ENCODE measurements at places on chromosomes 1 and 21.

DNA sequence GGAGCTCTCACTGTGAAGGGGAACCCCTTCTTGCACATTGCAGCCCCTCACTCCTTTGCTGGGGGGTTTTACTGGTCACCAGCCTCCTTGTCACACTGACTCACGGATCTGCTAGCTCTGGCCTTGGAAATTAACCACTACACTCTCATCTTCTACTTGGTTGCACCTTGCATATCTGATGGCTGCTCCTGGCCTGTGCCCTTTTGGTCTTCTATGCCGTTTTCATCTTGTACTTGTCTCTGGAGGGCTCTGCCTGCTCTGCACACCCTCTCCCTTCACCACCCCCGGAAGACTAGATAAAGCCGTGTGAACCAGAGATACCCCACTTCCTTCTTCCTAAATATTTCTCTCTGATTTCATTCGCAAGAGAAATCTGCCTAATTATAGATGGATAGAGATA is 44.6 kb downstream of the CD247 start:
- no peak for DNase-seq

- no peak for DNase-seq
Observed at GRCh38 chr1:161733526-161733925, 12.2 kb downstream of the FCRLB start.

GRCh38 chr1:56505792-56506743 is 73.3 kb downstream of the PLPP3 start:
- DNase-seq: no peak

DNA sequence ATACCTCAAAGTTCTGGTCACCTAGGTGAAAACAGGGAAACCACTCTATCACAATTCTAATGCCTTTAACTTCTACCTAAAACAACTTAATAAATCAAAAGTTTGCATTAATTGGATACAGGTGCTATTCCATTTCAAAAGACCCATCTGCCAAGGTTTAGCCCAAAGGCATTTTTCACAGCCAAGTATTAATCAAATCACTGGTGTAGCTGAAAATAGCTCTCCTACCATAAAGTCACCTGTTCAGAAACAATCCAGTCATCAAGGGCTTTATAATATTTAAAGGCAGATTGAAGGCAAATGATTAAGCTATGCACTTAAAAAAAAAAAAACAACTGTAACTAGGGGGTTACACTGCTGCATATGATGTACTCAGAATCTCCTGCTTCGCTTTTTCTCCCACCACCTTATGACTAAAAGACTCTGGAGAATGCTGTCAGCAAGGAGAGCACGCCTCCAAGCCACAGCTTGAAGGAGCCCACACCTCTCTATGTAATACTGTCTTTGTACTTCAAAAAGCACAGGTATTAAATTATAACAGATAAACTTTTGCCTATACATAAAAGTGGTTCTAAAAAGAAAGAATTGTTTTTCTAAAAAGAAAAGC is 20.5 kb downstream of the KIAA0319L start:
- no peak for DNase-seq

- no peak for DNase-seq
Observed at GRCh38 chr21:25581582-25581981, 25.7 kb downstream of the MRPL39 start.

DNA sequence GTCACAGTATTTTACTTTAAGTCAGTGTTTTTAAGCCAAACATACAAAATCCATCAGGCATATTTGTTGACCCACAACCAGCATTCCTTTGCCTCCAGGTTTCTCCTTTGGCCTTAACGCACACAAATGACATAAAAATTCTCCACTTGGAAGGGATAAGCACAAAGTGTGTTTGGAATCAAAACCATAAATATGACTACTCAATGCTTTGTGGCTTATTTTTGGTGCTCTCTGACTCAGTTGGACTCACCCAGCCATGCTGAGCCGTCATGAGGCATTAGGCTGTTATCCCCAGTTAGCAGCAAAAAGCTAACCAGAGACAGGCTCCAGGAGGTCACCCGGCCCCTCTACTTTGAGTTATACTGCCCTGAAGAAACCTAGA is 948 bp downstream of the PRUNE1 start:
- DNase-seq: no peak

DNA sequence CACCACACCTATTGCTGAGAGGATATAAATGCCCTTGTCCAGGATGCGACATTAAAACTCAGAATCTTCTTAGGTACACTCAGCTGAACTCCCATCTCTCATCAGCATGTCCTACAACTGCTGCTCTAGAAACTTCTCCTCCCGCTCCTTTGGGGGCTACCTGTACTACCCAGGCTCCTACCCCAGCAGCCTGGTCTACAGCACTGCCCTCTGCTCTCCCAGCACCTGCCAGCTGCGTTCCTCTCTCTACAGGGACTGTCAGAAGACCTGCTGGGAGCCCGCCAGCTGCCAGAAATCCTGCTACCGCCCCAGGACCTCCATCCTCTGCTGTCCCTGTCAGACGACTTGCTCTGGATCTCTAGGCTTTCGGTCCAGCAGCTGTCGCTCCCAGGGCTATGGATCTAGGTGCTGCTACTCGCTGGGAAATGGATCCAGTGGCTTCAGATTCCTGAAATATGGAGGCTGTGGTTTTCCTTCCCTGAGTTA is at the start of gene KRTAP13-4:
Gene KRTAP13-4, plus strand, starts transcription at position 51 of the 486 bp plus-strand sequence. Its CDS starts 56 bp downstream, at position 107.
- no peak for DNase-seq

DNA sequence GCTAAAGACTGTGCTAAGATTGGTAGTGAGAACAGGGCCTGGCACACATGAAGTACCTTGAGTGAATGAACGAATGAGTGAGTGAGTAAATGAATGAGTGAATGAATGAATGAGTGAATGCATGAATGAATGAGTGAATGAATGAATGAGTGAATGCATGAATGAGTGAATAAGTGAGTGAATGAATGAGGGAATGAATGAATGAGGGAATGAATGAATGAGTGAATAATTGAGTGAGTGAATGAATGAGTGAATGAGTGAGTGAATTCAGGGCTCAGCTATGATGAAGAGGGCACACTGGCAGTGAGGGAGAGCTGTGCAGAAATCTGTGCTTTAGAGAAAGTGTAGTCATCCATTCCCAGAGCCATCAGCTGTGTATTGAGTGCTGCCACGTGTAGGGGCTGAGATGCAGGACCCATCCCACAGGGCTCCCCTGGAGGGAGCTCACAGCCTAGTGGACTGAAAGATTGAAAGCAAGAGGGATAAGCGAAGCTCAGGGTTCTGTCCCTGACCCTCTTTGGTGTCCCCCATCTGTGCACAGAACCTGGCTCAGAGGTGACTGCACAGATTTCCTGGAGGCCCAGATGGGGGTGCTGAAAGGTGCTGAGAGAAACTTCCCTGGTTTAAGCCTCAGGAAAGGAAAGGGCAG is 217.9 kb upstream of the VAMP3 start:
- no peak for DNase-seq

DNA sequence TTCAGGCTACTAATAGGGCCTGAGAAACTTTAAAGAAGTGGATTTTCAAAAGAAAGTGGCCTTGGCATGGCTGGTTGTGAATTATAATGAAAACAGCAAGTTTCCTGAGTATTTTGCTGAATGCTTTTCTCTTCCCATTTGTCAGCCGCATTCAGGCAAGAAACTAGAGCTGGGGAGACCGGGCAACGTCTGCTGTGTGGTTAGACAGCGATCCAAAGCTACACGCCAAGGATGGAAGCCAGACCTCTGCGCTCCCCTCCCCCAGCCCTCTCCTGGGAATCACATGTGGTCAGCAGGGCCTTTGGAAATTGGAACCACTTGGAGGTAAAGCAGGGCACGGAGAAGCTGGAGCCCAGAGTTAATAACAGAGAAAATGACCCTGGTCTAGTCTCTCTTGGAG is 114.1 kb upstream of the CD34 start:
- DNase-seq: no peak

DNA sequence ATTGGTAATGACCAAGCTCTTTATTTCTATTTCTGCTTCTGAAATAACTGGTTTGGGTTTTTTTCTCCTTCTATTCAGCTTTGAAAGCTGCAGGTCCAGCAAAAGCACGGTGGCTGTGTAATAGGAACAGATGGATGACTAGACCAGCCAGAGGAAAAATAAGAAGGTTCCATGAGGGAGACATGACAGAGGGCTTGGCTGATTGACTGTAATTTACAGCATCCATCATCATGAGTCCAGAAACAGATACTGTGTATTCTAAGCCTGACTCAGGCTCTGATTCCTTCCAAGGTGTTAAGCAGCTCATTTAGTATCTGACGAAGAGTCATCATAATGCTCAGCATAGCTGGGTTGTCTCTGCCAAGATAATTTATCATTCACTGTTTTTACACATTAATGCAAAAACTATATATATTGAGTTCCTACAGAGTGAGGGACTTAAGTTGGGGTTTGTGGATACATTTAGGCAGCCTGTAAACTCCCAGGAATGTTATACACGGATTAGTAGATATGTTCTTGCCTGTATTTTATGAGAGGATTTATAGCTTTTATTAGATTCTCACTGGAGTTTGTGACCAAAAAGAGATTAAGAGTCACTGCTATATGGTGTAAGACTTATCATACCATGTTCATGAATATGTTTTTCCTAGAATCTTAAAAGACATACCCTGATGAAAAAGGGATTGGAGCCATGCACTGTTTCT is 72.6 kb downstream of the SGIP1 start:
- no peak for DNase-seq

DNA sequence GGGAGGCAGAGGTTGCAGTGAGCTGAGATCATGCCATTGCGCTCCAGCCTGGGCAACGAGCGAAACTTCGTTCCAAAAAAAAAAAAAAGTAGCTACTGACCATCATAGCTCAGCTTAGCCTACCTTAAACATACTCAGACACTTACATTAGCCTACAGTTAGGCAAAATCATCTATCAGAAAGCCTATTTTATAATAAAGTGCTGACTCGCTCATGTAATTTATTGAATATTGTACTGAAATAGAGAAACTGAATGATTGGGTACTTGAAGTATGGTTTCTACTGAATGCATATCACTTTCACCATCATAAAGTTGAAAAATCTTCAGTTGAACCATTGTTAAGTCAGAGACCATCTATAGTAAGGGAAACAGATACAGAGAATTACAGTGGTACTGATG is 93.9 kb upstream of the BMP8A start:
- DNase-seq: no peak

DNA sequence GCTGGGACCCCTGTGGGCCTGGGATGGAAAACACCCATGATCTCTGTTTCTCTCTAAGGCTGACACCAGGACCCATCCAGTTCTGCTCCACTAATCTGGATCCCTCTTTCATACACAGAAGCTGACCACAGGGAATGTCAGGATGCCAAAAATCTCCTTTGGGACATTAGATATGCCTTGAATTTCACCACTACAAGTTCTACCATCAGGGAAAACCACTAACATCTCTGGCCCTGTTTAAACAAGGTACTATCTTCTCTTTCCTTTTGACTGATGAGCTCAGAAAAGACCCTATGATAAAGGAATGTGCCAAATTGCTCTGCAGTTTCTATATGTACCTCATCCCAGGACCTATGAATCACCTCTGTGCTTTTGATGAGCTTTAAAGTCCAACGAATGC is 10.2 kb upstream of the PLXNA2 start:
- DNase-seq: no peak

DNA sequence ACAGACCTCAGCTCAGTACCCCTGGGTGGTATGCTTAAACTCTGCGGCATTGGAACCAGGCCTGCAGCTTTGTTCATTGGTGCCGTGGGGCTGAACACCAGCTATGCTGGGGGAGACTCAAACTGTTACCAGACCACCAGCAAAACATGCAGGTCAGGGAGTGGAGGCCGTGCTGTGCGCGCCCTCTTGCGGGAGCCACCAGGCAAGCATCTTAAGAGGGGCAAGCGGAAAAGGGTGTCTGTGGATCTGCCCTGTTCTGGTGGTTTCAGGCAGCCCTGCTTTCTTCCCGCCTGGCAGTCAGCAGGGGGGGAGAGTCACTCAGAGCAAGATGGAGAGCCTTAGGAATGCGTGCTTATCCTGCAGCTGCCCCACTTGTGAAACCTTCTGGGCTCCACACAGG is 276.9 kb upstream of the ZRANB2 start:
- no peak for DNase-seq

DNA sequence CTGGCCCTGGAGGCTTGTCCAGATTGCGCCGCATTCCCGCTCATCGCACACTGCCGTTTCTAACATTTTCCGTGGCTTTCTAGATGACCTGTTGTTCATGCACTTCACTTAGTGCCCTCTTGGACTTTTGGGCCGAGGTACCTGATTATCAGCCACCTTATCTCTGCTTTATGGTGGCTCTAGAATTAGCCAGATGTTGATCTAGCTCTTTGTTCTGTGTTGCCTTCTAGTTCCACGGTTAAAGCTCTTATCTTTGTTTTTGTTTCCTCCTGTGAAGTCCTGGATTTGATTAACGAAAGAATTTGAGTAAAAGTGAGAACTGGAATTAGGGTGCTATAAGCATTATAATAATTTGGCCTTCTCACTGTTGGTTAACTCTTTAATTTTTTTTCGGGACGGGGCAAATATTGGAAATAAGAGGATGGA is 945 bp downstream of the RNPEP start:
- DNase-seq: no peak

DNA sequence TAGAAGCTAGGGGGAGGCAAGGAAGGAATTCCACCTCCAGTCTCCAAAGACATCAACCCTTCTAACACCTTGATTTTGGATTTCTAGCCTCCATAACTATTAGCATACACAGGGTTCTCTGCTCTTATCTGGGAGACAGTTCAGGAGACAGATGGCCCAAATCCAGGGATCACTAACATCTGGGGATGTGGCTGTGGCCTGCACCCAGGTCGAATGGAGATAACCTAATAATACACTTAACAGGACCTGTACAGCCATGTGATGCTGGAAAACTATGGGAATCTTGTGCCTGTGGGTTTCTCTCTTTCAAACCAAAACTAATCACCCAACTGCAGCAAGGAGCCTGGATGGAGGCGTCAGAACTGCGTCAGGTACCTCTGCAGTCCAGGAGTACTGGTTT is 47.6 kb downstream of the KIAA0319L start:
- DNase-seq: no peak

- DNase-seq: no peak
Observed at GRCh38 chr21:36008505-36008904, 51.8 kb downstream of the SETD4 start.

- no peak for DNase-seq
Observed at GRCh38 chr1:236164273-236164672, 21.9 kb downstream of the GPR137B start.

DNA sequence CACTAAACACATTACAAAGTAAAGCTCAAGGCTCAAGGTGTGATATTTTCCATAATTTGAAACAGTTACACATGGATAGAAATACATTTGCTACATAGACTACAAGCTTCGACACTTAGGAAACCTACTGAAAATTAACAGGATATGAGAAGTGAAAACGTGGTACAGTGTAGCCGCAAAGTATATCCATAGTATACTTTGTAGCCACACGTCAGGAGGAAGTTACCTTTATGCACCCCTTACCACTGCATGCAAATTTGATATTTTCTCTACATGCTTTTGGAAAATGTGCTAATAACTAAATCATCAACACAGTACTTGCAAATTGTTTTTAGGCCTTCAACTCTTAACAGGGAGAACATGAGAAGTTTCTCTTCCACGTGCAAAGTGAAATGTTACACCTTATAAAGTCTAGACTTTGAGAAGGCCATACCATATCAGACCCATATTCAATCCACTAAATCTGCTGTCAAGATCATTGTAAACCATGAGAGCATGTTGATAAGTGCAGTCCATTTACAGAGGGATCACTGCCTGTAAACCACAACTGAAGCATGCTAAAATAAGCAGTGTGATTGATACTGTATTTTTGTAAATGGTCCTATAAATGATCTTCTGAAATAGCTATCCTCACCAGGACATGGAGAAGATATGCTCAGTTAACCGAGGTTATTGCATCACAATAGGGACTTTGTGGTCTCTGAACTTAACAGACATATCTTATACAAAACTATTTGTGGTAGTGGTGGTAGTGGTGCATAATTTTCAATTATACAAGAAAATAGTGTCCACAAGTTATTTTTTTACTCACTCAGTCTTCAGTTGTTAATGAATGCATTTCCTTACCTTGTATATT is 64.7 kb downstream of the VAV3 start:
- no peak for DNase-seq
